ENCODE measurements at places on chromosomes 1 and 21. TPM values are rescaled to one million over a fixed set of nuclear protein-coding genes. Genes with fewer than 3 reads are reported as not detected.

CRTC2 gene
- 34.1 TPM for polyA plus RNA-seq

LGR6 gene
- polyA plus RNA-seq, result 1.2 TPM

SMCP gene
- not detected for polyA plus RNA-seq

FABP3 gene
- 77.2 TPM for polyA plus RNA-seq

FNDC10 gene
- polyA plus RNA-seq, result 1.3 TPM

DISC1 gene
- 7.1 TPM for polyA plus RNA-seq

CNKSR1 gene
- polyA plus RNA-seq, result 11.7 TPM

SPATA21 gene
- 0.08 TPM for polyA plus RNA-seq

GSTM3 gene
- 227 TPM for polyA plus RNA-seq

PTGFR gene
- polyA plus RNA-seq, result 0.31 TPM

TSSK3 gene
- polyA plus RNA-seq, result 1.2 TPM

S100A14 gene
- polyA plus RNA-seq, result 20.9 TPM

PRDM2 gene
- polyA plus RNA-seq, result 39.0 TPM

FHAD1 gene
- polyA plus RNA-seq, result 3.6 TPM

GCSAML gene
- polyA plus RNA-seq, result 0.71 TPM

CELA2B gene
- polyA plus RNA-seq, result 0.28 TPM

PEA15 gene
- 129 TPM for polyA plus RNA-seq

ASPM gene
- polyA plus RNA-seq, result 21.2 TPM

ASCL5 gene
- polyA plus RNA-seq, result 0.15 TPM

RGS18 gene
- 2.8 TPM for polyA plus RNA-seq

GUCA2A gene
- not detected for polyA plus RNA-seq

KRTAP6-1 gene
- not detected for polyA plus RNA-seq

S100B gene
- polyA plus RNA-seq, result 5.6 TPM

MRAP gene
- polyA plus RNA-seq, result not detected

KCNK1 gene
- 6.7 TPM for polyA plus RNA-seq

EDEM3 gene
- 32.6 TPM for polyA plus RNA-seq

C1orf53 gene
- polyA plus RNA-seq, result 2.6 TPM

MATN1 gene
- 0.17 TPM for polyA plus RNA-seq

C1orf167 gene
- not detected for polyA plus RNA-seq

CHRM3 gene
- polyA plus RNA-seq, result 7.6 TPM

CYP4B1 gene
- 2.3 TPM for polyA plus RNA-seq

DEPDC1 gene
- polyA plus RNA-seq, result 16.8 TPM

LEFTY2 gene
- 1.0 TPM for polyA plus RNA-seq

SPATA1 gene
- polyA plus RNA-seq, result 2.0 TPM

MNDA gene
- 6.0 TPM for polyA plus RNA-seq

TNFRSF25 gene
- 7.0 TPM for polyA plus RNA-seq

OR2T33 gene
- polyA plus RNA-seq, result not detected

MRPL9 gene
- polyA plus RNA-seq, result 119 TPM

KCNA2 gene
- 0.32 TPM for polyA plus RNA-seq

RAB25 gene
- polyA plus RNA-seq, result 54.4 TPM
